ENCODE measurements at places on chromosomes 7 and 10.

GRCh38 chr10:11322698-11323097, 288.8 kb downstream of the USP6NL start:
- no peak for DNase-seq

GRCh38 chr7:155809947-155810769, 2.1 kb downstream of the SHH start:
- no peak for DNase-seq

DNA sequence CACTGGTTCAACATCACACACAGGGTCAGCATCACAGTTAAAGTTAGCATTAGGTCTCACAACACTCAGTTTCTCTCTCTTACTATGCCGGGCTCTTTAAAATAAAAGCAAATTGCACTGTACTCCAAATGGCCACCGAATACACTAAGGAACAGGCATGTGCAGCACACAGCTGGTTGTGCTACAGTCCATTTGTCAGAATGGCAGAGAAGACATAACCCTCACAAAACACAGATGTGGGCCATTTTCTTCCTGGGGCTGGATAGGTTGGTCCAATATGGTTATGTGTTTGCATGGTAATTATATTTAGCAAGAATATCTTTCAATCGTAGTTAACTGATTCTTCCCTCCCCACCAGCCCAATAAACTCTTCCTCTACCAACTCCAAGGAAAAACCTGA, 9.0 kb downstream of the JCAD start:
- no peak for DNase-seq

DNA sequence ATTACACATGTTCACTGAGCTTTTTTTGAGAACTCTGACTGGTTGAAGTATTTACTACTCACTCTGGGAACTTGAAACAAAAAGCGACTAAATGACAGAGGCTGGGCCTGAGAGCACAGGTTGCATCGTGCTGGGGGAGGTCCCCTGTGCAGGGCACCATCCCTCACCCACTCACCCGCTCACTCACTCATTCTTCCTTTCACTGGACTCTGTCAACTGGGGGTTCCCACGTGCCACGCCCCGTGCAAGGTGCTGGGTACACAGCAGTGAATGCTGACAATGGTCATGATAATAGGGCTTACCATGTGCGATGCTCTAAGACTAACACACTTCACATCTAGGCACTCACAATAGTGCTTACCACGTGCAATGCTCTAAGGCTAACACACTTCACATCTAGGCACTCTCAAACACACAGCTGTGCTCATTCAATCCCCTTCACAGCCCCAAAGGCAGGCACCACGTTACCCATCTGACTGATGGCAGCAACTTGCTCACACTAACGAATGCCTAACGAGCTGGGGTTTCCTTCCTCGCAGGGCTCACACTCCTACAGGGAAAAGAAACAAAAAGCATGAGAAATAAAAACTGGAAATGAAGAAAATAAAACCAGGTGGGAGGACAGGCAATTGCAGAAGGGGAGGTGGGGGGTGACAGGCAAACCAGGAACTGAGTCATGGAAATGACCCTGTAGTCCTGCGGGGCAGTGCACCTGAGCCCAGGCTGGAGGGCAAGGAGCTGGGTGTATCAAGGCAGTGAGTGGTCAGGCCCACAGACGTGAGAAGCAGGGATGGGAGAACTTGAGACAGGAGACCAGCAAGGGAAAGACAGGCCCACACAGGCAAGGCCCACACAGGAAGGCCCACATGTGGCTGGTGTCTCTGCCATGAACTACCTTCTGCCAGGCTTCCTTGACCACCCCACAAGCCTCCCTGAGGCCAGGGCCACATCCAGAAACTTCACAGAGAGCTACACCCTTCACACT, 147.0 kb upstream of the FAM20C start:
- no peak for DNase-seq
